Activated naive CD4-positive, alpha-beta T cell treated with anti-CD3 and anti-CD28 coated beads, Interleukin-2, amount 50 U/mL, for 72 hours (primary cell): ENCODE measurements at places on chromosomes 11 and 22. TPM values are rescaled to one million over a fixed set of nuclear protein-coding genes. Genes with fewer than 3 reads are reported as not detected.

DNA sequence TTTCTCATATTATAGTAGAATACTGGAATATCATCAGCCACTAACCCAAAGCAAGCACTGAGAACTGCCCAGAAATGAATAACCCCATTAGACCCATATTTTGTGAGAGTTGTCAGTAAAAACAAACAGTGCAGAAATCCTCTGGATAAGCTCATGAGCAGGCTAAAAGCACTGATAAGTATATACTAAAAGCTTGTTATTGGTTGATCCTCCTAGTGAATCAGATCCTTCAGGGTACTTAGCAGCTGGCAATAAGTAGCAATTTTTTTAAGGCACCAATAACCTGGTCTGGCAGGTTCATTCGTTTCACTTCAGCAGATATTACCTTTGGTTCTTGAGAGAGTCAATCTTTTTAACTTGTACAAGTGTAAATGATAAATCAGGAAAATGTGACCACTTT, 1.2 kb downstream of the NOX4 start:
- DNase-seq = no peak

DNA sequence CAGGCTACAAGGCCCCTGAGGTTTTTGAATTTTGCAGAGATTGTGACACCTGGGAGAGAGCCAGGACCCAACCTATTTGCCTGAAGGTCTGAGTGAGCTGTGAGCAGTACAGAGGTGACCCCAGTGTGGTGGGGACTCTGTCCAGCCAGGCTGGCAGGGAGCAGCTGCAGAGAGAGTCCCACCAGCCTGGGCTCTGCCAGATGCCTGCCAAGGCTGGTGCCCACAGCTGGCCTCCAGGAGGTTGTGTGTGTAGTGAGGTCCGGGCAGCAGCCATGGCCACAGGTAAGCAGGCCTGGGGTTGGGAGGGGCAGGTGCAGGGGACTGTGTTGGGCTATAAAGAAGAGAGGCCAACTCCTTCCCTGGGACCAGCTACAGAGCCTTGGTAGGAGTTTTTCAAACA, 144.8 kb downstream of the CRYBB2 start:
- DNase-seq = no peak

- no peak for DNase-seq
These were observed 3.3 kb upstream of the LIN7C start for GRCh38 chr11:27509908-27510307.

GRCh38 chr11:119081682-119082260, 2.9 kb upstream of the HMBS start:
- DNase-seq = no peak

DNA sequence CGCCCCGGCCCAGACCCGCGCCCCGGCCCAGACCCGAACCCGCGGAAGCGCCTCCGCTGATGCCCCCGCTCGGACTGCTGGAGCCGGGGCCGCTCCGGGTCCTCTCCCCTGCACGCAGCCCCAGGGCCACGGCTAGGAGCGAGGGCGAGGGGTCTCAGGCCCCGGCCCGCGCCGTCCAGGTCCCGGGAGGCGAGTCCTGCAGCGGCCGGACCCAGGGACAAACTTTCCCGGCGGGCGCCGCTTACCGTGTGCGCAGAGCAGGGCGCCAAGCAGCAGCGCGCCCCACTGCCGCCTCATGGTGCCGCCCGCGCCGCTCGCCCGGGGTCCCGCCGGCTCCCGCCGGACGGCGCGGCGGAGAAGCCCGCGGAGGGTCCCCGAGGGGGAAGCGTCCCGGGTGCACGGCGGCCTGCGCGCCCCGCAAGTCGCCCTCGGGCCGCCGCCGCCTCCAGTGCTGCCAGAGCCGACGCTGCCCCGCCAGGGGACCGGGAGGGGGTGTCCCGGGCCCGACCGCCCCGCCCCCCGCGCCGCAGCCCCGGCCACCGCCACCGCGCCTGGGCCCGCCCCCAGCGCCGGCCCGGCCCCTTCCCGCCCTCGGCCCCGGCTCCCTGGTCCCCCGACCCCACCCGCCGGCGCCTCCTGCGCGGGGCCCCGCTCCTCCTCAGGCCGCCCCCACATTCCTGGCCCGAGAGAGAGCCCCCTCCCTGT, at the start of gene LRP4:
Gene LRP4, minus strand, starts transcription at position 468 of the 705 bp plus-strand sequence. Its CDS starts 171 bp downstream, at position 297.
- peak; percentile 54 for DNase-seq

The CNTN5 gene
- not detected for total RNA-seq
